ENCODE measurements at places on chromosomes 7 and 10.

DNA sequence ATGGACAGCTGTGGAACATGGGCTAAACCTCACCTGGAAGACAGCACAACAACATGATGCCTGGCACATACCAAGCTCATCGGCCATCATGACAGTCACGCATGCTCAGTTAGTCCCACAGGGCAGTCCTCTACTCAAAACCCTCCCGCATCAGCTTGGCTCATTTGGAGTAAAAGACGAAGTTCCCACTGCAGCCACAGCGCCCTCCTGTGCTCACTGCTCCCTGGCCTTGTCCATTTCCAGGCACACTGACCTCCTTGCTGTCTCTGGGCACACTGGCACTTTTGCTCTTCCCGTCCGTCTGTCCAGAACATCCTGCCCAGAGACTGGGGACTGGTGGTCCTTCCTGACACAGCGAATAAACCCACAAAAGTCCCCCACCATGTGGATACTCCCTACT lies 66.2 kb downstream of the LARP4B start:
- DNase-seq = no peak

GRCh38 chr7:123054357-123055133 lies 59.0 kb upstream of the TAS2R16 start:
- DNase-seq = no peak

DNA sequence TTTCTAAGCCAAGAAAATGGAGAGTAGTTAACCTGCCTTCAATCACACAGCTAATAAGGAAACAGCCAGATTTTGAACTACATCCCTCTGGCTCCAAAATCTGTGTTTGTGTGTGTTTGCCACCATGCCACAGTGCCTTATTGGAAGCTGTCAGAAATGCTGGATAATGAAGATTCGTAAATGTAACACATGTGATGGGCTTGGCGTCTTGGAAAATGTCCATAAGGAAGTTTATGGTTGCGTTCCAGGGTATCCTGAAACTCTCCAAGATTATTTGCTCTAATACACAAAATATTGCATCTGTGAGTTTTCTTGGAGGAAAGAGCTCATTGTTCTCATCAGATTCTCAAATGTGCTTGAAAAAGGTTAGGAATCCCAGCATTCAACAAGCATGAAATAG lies 22.7 kb downstream of the MYOF start:
- no peak for DNase-seq

GRCh38 chr7:51456431-51457060 lies 139.9 kb upstream of the COBL start:
- DNase-seq = no peak

GRCh38 chr10:110101464-110102144 lies 93.8 kb downstream of the ADD3 start:
- no peak for DNase-seq

DNA sequence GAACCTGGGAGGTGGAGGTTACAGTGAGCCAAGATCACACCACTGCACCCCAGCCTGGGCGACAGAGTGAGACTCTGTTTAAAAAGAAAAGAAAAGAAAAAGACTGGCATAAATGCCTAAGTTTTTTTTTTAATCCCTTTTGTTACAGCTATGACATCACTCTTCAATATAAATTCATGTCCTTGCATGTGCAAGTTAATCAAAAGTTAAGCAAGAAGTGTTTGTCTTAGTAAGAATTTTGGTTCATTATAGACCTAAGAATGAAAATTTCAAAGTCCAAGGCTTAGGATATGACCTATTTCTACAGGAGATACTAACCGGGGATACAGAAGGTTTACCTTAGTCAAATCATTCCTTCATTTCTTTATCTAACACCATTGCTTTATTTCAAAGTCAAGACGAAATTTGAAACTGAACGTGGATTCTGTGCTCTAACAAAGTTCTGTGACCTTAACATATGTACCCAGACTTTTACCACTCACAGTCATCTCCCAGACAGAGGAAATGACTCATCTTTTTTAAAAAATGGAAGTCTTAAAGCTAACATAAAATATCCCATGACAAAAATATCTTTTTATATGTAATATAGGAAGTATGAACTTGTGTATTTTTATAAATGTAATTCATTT lies 29.3 kb upstream of the ITGB8 start:
- DNase-seq = no peak

DNA sequence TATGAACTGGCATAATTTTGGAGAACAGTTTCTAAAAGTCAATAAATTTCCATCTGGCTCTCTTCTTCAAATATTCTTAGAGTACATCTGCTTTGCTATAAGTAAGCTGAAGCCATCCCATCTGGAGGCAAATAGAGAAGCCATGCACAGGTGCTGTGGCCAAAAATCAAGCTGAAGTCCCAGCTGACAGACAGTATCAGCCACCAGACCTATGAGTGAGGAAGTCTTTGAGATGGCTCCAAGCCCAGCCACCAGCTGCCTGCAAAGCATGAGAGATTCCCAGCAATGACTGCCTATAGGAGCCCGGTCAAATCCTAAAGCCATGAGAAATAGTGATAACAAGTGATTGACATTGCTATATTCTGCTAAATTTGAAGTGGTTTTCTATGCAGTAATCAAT lies 21.7 kb upstream of the PRSS58 start:
- no peak for DNase-seq

DNA sequence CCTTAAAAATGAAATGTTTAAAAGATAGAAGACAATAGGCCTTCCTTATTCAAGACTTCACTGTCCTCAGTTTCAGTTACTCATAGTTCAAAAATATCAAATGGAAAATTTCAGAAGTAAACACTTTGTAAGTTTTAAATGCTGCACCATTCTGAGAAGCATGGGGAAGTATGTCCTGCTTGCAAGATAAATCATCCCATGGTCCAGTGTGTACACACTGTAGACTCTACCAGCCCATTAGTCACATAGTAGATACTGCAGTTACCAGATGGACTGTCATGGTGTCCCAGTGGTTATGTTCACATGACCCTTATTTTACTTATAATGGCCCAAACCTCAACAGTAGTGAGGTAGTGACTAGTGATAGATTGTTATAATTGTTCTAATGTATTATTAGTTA lies 69.5 kb downstream of the PTPN12 start:
- no peak for DNase-seq

DNA sequence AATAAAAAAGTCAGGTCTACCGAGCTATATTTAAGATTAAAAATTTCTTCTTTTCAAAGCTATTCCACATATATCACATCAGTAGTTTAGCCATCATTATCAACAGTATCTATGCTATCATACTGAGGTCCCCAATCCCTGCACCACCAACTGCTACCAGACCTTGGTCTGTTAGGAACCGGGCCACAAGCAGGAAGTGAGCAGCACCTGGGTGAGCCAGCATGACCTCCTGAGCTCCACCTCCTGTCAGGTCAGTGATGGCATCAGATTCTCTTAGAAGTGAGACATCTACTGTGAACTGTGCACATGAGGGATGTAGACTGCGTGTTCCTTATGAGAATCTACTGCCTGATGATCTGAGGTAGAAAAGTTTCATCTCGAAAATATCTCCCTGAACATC lies 632.1 kb upstream of the KCND2 start:
- no peak for DNase-seq

DNA sequence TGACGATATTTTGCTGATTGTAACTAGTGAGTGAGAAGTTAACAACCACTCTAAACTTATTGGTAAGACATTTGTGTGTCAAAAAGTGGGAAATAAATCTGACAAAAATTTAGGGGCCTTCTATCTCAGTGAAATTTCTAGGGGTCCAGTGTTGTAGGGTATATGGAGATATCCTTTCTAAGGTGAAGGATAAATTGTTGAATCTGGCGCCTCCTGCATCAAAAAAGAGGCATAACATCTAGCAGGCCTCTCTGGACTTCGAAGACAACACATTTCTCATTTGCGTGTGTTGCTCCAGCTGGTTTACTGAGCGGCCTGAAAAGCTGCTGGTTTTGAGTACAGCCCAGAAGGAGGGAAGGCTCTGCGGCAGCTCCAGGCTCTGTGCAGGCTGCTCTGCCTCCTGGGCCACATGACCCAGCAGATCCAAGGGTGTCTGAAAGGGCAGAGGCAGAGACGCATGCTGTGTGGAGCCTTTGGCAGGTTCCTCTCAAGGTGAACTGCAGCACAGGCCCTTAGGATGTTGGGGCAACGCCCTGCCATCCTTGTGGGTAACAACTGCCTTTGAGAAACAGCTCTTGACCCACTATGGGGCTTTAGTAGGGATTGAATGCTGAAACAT lies 72.4 kb downstream of the LMBR1 start:
- no peak for DNase-seq

DNA sequence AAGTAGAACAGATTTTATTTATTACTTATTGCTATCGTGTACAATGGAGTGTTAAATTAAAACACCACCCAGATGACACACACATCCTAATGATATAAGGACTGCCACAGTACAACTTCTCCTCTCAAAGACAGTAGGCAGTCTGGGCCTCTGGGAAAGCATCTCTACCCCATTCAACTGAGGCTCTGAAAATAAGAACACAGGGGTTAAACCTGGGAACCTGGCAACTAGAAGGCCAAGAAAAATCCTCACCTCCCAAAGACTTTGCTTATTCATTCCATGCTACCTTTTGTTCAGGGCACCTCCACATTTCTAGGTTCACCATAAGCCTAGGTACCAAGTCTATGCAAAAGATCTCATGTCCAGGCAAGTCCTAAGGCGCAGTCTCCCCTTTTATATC lies 125.4 kb upstream of the FEZF1 start:
- no peak for DNase-seq

- no peak for DNase-seq
Observed at GRCh38 chr7:26437003-26437532, 145.4 kb downstream of the SNX10 start.

DNA sequence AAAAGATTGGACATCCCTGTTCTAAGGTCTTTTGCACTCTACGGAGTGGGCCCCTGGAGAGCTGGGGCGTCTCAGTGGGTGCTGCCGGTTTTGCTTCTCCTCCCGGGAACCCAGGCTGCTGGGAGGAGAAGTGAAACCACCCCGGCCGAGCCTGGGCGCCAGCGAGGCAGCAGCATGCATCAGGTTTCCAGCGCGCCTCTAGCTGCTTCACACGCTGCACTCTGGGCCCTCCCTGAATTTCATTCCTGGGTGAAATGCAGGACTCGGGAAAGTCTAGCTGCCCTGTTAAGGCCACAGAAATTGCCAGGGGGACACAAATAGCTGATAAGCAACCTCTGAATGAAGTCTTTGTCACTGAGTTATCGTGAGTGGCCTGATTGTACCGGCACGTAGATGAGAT lies 127.4 kb downstream of the TRRAP start:
- no peak for DNase-seq

- no peak for DNase-seq
Observed at GRCh38 chr7:142231716-142232115, 26.1 kb downstream of the PRSS58 start.

GRCh38 chr10:102546606-102547320 lies 43.0 kb downstream of the SUFU start:
- no peak for DNase-seq

DNA sequence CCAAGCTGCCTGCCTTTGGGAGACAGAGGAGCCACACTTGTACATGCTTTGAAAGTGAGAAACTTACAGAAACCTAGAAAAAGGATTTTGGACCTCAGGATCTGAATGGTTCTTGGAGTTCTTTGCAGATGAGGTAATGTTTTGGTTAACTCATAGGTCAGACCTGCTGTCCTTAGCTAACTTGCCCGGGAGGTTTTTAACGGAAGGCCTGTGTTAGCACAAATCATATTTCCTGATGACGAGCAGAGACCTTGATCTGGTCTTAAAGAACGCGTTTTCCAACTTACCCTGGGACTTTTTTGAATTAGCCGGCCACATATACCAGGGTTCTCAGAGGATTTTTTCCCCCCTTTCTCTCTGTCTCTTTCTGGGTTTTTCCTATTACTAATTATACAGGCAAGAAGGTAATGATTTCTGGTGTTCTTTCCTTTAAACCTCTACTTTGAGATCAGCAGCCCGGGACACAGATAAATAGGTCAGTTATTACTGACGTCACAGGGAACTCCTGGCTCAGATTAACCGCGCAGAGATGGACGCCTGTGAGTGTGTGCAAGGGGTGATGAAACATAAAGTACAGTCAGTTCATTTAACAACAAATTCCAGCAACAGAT lies 101.7 kb upstream of the KLF6 start:
- no peak for DNase-seq

DNA sequence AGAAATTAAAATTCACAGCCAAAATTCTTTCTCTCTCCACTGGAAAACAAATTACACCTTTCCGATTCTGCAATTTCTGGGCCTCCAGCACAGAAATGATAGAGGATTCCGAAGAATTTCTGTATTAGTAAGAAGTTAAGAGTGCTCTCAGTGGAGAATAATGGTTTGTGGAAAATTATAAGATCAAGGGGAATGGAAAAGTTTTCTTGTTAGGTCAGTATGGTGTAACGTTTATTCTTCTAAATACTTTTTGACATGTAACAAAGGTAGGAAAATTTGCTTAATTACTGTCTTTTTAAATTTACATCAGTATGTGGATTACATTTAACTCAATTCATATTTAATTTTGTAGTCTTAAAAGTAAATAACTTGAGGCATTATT lies 288.3 kb upstream of the NFE2L3 start:
- no peak for DNase-seq

GRCh38 chr7:47303014-47303694 lies 278.8 kb downstream of the TNS3 start:
- DNase-seq = no peak

Measured in RWPE2 (cell line).